ENCODE measurements at places on chromosomes 16 and 17.

- DNase-seq, result no peak
Observed at GRCh38 chr16:11824362-11824761, 27.0 kb downstream of the RSL1D1 start.

DNA sequence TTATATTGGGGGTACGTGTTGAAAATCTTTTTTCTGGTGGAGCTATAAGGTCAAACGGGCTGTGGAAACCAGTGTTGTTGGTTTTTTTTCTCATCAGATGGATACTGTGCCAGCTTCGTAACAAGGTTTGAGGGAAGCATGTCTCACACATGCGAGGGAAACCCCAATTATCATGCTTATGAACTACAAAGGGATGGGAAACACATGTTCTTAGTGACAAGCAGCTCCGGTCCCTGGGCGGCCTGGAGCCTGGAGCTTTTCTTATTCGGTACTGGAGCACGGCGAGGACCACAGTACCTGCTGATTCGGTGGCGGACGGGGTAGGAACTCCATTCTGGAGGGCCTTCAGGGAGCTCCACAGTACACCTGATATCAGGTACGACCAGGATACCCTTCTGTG lies 12.5 kb downstream of the SLC43A2 start:
- no peak for DNase-seq

GRCh38 chr16:46607529-46607928 lies 13.7 kb downstream of the SHCBP1 start:
- no peak for DNase-seq

DNA sequence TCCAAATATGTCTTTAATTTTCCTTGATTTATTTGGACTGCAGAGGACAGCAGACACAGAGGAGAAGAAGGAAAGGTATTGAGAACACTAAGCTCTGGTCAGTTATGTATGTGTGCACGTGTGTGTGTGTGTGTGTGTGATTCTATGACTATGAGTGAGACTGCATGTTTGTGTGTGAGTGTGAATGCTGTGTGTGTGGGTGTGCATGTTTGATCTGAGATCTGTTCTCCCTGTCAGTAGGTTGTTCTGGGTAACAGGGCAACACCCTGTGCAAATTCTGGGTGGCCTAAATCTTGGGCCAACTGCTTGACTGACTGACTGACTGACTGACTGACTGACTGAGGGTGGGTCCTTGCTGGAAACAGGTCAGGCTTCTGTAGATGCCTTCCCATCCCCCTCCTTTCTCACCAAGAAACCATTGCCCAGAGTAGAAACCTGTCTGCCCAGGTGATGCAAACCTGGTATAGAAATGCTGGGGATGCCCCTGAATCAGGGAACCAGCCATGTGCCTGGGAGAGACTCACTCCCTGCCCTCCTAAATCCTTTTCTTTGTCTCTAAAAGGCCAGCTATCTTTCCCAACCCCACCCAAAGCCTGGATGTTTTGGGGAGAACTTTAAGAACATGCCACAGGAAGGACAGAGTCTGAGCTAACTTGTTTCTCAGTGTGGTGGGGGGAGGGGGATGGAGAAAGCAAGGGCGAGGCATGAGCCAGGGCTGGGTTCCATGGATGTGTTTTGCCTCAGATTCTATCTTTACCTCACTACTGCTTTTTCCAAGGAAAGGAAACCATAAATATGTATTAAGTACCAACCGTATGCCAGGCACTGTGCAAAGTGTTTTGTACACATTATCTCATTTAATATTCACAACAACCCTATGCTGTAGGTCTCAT lies 4.5 kb upstream of the NR1D1 start:
- DNase-seq, result no peak

DNA sequence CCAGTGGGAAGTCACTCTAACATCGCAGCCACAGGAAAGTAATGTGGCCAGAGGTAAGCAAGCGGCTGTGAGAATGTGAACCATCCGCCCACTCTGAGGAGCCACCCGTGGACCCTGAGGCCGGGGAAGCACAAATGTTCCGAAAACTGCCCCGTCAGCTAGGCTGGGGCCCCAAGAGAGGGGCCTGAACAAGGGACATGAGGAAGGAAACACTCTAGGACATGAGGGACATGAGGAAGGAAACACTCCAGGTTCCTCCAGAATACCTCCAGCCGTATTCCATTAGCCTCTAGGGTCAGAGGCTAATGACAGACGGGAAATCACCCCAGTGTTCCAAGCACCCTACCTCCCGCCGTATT lies 317 bp downstream of the TEFM start:
- no peak for DNase-seq

GRCh38 chr16:85474621-85475217 lies 138.4 kb upstream of the GSE1 start:
- no peak for DNase-seq

Measured in stimulated activated CD4-positive, alpha-beta T cell treated with anti-CD3 and anti-CD28 coated beads, TNF-alpha, amount 100 ng/mL, for 1 hour (primary cell).